ENCODE measurements at places on chromosomes 3 and 15.

DNA sequence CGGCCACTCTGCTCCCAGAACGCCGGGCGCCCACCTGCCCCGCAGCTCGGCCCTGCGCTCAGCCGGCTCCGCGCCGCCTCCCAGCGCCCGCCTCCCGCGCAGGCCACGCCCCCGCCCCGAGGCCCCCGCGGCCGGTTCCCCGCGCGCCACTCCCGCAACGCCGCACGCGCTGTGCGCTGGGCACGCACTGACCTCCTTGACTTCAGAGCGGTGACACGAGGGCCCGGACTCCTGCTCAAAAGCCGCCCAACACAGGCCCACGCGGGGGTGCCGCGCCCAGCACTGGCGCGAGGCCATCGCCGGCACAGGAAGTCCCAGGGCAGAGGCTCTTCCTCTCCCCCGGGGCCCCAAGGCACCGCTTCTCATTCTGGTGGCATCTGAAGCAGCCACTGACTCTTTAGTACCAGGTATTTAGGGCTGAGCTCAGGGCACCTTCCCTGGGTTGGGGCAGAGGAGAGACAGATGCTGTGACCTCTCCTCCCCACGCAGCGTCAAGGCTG lies 12.4 kb downstream of the TNK2 start:
- DNase-seq, result peak; percentile 45

GRCh38 chr3:126326629-126327028 lies 30.6 kb downstream of the KLF15 start:
- no peak for DNase-seq

DNA sequence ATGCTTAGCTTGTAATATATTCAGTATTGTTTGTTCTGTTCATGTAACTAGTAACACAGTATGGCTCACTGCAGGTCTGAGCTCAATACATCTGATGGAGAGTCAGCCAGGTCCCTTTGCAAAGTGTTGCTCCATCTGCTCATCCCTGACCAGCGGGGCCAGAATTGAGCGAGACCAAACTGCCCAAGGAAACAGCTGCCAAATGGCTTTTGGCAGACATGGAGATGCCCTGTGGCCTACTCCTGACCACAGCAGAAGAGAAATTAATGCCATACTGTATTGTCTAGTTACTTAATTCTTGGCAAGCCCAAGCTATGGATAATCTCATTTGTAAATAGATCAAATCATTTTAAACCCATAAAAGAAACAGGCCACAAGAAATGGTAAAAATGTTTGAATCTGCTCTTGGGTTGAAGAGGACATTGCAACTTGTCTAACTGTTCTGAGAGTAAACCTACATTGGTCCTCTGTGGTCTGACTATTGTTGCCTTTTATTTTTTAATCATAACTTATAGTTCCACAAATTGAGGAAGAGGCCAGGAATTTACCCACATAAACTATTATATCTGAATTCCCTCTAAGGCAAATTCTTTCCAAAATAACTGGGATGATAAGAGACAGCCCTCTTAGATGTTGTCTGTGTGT lies 209.5 kb downstream of the EBLN2 start:
- DNase-seq, result no peak

DNA sequence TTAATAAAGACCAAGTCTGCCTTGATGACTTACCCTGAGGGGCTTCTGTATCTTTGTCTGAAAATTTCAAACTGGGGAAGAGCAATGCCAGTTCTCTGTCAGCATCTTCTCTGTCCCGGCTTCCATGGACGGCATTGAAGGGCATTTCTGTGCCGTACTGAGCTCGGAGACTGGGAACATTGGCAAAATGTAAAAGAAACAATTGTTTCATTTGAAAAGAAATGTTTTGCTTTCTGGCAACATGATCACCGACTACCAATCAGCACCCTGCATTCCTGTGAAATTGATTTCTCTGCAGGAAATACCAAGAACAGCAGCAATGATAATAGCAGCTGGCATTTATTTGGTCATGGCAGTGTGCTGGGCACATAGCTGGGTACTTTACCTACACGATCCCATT lies 26.2 kb downstream of the NME9 start:
- DNase-seq, result no peak

GRCh38 chr15:27084844-27085243 lies 113.9 kb downstream of the GABRG3 start:
- no peak for DNase-seq

GRCh38 chr3:129985113-129985512 lies 10.6 kb downstream of the TRH start:
- no peak for DNase-seq

Measured in stimulated activated CD4-positive, alpha-beta T cell treated with anti-CD3 and anti-CD28 coated beads, TNF-alpha, amount 100 ng/mL, for 24 hours (primary cell).